Hindlimb muscle (tissue), 1 donor: ENCODE measurements at places on chromosomes 3 and 15.

DNA sequence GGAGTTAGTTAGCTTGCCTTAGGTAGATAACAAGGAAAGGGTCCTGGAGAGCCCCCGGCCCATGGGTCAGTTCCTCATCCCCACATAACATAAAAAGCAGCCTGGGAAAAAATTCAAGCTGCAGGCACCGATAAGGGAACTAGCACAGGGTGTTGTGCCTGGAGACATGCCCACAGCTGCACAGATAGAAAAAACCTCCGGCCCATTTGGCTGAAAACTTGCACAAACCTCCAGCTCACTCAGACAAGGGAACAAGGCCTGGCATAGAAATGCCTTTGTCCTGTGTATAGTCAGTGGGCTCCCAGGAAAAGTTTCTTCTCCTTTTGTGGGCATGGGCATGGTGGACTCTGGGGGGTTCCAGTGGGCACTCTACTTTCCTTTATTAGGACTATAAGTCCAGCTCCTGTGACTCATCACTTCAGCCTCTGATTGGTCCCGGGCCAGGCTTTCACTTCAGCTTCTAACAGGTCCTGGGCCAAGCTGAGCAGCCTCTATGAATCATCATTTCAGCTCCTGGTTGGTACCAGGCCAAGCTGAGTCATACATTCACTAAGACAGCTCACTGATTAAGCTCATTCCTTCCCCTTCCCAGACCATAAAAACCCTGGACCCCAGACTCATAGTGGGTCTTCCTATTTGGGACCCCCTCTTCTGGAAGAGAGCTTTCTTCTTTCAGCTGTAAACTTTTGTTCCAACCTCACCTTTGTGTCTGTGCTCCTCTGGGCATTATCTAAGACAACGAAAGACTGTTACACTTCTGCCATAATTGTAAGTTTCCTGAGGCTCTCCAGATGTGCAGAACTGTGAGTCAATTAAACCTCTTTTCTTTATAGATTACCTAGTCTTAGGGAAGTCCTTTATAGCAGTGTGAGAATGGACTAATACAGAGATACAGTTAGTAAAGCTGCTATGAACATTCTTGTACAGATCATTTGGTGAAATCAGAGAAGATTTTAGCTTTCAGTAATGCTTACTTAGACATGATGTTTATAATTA, 348.0 kb upstream of the DPPA4 start:
- DNase-seq = no peak

DNA sequence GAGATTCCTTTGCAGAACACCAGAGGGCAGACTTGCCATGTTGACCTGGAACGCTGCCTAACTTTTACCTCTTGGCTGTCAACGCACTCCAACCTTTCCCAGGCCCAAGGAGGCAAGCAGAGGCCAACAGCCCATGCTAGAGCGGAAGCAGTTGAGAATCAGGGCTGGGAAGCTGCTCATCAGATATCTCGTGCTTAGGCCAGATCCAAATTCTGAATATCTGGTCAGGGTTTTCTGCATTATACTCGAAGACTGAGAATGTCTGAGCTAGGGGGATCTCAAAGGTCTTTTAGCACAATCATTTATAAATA, 2.5 kb downstream of the XIRP1 start:
- DNase-seq = no peak

- no peak for DNase-seq
Measured at GRCh38 chr3:171314341-171314740, 145.9 kb downstream of the TNIK start.

DNA sequence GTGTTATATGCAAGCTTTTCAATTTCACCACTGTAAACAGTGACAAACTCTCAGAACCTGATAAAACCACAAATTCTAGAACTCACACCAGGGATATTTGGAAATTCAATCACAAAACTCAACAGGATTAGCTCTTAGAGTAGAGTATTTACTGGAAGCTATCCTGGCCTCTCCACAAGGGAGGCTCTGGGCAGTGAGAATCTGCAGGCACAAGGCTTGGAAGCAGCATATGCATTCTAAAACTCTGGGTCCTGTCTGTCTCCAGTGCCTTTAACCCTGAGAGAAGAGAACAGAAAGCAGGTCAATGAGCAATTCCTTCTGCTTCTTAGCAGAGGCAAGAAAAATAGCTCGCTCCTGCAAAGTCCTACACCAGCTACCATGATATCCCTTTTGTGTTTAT, 23.4 kb downstream of the PLSCR4 start:
- DNase-seq = no peak

GRCh38 chr15:66524838-66525237, 19.7 kb downstream of the ZWILCH start:
- DNase-seq = no peak

DNA sequence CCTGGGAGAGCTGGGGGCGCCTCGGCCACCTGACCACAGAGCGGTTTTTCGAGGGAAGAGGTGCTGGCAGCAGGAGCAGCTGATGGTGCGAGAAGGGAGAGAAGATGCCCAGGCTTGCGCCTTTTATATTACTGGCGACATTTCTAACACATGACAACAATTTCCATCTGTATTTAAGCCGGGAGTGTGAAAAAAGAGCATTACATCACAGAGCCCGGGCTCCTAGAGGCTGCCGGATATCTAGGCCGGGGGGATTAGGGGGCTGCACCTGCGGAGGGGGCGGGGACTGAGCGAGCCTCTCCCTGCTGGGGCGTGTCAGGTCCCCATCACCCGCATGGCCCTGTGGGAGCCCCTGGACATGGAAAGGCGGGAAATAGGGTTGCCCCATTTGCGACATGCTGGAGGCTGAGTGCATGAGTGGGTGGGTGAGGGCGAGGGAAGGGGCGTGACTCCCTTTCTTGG, 440.7 kb downstream of the MAGI1 start:
- DNase-seq = no peak

DNA sequence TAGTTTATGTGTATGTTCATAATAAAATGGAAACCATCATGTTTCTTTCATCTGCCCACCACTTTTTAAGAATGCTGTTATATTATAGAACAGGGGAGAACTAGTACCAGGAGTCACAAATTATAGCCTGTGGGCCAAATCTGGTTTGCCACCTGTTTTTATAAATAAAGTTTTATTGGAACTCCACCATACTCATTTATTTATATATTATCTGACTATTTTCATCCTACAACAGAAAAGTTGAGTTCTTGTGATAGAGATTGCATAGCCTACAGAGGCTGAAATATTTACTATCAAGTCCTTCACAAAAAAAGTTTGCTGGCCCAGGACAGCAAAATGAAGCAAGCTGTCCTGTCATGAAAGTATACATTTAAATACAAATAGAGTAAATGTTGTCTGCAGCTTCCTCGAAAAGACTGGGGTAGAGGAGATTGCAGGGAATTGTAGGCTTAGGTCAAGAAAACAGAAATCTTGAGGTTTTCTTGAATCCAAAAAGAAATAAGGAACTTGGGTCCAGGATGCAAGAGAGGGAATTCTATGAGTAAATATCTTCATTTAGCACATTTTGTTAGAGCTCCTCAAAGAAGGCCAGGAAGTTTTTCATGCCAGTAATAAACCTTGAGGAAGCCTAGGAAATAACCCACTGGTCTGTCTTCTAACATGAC, 41.1 kb downstream of the FILIP1L start:
- no peak for DNase-seq

- no peak for DNase-seq
Measured at GRCh38 chr3:116640109-116640508, 69.5 kb upstream of the TUSC7 start.

GRCh38 chr3:119295816-119296726, 1.9 kb downstream of the ARHGAP31 start:
- no peak for DNase-seq

GRCh38 chr3:157417247-157417646, 19.4 kb upstream of the PTX3 start:
- no peak for DNase-seq

DNA sequence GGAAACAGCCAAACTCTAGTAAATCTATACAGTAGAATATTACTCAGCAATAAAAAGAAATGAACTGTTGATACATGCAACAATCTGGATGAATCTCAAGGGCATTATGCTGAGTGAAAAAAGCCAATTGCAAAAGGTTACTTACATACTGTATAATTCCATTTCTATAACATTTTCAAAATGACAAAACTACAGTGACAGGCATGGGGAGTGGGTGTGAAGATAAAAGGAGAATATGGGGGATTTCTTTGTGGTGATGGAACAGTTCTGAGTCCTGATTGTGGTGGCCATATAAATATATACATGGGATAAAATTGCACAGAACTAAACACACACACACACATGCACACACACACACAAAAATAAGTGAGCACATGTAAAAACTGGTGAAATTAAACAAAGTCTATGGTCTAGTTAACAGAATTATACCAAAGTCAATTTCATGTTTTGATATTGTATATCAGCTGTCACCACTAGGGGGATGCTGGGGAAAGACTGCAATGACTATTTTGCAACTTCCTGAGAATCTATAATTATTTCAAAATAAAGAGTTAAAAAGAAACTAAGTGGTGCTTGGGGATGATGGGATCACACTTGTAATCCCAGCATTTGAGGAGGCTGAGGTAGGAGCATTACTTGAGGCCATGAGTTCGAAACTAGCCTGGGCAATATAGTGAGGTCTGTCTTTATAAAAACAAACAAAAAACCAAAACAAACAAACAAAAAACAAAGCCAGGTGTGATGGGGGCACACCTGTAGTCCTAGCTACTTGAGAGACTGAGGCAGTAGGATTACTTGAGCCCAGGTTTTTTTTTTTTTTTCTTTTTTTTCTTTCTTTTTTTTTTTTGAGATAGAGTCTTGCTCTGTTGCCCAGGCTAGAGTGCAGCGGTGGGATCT, 66.0 kb downstream of the SPTSSB start:
- DNase-seq = peak; percentile 1

DNA sequence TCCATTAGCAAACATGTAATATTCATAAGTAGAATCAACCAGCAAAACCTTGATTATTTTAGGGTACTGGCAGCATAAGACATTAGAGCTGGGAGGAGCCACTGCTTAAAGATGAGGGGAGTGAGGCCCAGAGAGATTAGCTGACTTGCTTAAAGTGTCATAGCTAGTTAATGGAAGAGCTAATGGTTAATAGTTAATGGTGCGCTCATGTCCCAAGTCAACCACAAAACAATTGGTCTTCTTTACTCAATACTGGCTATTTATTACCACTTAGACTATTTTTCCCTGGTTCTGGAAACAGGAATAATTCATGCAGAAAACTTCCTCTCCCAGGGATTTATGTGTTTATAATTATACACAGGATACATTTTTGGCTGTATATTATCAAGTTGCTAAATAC, 33.1 kb downstream of the EIF4E3 start:
- DNase-seq = no peak

GRCh38 chr3:162367429-162368260, 871.0 kb downstream of the OTOL1 start:
- no peak for DNase-seq

- no peak for DNase-seq
Measured at GRCh38 chr15:81498294-81498693, 124.3 kb upstream of the TMC3 start.

GRCh38 chr3:13574083-13574797, 25.3 kb downstream of the FBLN2 start:
- no peak for DNase-seq

- no peak for DNase-seq
Measured at GRCh38 chr3:29757054-29757777, 476.3 kb downstream of the RBMS3 start.

DNA sequence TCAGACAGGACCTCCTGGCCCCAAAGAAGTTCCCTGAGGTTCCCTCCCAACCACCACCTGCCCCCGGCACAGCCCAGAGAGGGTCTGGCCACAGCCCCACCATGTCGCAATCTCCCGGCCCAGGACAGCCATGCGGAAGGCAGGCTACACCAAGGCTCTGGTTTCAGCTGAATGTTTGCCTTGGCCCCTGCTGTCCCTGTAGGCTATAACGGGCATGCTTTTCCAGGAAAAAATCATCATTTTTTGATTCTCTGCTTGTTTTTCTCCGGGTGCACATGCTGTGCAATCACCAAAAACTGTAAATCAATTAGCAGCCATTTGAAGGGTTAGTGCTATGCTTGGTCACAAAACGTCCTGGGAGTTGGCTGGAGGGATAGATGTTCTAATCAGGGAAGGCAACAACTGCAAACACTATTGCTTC, 142.7 kb upstream of the IGF1R start:
- no peak for DNase-seq

GRCh38 chr15:90320062-90320884, 31.8 kb upstream of the ZNF774 start:
- peak; percentile 87 for DNase-seq

DNA sequence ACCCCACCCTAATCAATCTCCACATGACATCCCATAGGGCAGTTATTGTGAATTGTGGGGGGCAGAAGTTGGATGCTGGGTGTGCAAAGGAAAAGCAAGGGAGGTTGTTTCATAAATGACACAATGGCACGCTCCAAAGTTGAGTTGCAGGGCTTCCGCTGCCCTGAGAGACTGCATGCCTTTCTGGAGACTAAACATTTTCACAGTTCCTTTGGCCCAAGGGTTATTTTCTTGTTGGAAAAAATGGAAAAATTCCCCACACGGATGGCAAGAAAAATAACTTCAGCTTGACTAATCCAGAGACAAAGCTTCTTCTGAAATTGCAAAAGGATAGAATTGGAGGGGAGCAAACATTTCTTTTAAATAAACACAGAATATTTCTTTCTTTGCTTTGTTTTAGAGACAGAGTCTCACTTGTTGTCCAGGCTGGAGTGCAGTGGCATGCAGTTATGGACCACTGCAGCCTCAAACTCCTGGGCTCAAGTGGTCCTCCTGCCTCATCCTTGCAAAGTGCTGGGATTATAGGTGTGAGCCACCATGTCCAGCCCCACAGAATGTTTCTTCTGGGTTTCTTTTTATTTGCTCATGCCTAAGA, 19.1 kb upstream of the TPM1 start:
- no peak for DNase-seq

GRCh38 chr3:193564012-193564411, 9.3 kb upstream of the ATP13A4 start:
- DNase-seq = no peak

DNA sequence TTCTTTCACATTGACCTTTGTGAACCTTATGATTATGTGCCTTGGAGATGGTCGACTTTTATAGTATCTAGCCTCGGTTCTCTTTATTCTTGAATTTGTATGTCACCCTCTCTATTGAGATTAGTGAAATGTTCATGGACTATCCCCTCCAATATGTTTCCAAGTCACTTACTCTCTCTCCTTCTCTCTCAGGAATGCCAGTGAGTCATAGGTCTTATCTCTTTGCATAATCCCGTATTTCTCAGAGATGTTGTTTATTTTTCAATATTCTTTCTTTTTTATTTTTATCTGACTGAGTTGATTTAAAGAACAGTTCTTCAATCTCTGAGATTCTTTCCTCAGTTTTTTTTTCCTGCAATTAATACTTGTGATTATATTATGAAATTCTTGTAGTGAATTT, 411.6 kb upstream of the CADM2 start:
- DNase-seq = no peak

- no peak for DNase-seq
Measured at GRCh38 chr3:107861904-107862303, 228.9 kb downstream of the CD47 start.
